ENCODE measurements at places on chromosomes 16 and 17.

DNA sequence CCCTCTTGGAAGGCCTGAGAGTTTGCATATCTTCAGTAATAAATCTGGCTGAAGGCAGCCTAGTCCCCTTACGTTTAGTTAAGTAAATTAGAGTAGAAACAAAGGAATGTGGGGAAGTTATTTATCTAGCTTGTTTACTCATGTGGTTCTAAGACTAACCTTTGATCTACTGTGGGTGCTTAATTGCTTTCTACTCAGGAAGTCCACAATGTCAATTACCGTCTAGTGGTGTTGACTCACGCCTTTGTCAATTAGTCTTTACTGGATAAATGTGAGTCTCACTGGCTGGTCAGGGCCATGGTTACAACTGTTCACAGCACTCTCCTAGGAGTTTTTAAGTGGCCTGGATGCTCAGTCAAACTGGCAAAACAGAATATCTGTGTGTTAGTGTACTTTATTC lies 2338.4 kb downstream of the TP53TG3F start:
- DNase-seq: no peak

DNA sequence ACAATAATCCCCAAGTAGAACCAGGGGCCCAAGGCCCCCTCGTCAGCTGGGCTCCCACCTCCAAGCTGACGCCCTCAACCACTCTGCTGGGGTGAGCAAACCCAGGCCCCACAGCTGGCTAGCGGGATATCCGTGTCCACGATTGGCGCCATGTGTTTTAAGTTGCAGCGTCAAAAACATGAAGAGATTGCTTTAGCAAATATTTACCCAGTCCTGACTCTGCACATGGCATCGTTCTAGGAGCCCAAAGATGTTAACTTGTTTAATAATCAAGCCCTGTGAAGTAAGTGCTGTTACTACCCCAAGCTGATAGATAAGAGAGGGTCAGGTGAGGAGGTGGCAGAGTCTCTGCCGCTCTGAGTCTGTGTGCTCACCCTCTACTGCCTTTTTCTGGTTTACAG lies 344 bp upstream of the SEPTIN12 start:
- no peak for DNase-seq

GRCh38 chr17:74170924-74171323 lies 32.6 kb upstream of the RPL38 start:
- no peak for DNase-seq

DNA sequence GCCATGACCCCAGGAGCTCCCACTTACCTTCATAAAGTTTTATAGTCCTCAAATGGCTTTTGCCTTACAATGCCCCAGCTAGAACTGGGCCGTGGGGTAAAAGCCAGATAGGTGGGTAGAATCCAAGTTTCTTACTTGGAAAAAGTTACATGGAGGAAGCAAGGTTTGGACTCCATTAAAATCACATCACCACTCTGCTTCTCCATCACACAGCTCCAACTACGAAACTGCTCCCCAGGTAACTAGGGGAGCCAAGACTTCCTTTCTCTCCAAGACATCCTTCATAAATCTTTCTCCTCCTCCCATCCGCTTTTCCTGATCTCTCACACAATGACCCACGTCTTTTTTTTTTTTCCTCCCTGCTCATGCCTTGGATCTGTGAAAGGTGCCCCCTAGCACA lies 130.8 kb upstream of the RCVRN start:
- DNase-seq: no peak

- no peak for DNase-seq
Observed at GRCh38 chr17:80675438-80676095, 130.9 kb downstream of the RPTOR start.

DNA sequence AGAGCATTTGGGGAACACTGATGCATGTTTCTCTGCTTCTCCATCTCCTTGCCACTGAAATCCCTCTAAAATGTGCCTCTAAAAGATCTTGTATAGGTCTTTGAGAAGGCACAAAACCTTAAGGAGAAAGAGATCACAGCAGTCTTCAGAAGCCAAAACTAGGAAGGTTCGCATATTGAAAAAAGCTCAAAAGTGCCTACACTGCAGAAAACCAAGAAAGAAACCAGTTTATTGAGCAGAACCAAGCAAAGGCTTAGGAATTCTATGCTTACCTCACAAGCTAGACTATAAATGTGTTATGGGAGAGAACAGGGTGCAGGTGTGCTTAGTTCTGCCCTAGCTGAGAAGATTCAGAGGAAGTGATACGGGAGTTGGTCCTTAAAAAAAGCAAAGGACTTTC lies 16.6 kb downstream of the DGKE start:
- DNase-seq: no peak

- peak; percentile 37 for DNase-seq
Observed at GRCh38 chr17:68462381-68463210, 5.3 kb upstream of the WIPI1 start.

- no peak for DNase-seq
Observed at GRCh38 chr16:29922326-29922725, 3.7 kb downstream of the KCTD13 start.

DNA sequence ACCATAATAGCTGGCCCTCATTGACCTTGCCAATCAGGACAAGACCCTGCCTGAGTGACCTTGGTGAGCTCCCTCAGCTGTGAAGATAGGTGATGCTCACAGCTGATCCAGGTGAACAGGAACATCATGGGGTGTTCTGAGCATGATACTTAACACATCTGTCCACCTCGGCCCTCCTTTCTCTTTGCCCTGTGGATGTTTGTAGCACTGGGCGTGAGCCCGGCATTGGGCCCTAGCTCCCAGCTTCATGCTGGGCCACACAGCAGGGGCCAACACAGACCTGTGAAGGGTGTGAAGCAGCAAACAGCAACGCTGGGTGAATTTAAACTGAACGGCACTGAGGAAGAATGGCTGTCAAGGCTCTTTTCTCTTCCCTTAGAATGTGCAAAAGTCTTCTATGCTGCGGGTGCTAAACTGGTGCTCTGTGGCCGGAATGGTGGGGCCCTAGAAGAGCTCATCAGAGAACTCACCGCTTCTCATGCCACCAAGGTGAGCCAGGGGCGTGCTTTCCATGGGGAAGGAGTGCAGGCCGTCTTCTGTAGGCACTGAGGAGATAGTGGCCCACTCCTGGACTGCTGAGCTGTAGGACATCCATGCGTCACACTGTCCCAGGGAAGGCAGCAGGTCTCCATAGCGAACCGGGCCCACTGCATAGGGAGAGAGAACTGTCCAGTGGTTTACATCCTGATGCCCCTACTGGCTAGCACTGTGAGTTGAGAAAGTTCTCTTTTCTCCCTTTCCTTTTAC lies 35.9 kb downstream of the TMEM11 start:
- DNase-seq: no peak

DNA sequence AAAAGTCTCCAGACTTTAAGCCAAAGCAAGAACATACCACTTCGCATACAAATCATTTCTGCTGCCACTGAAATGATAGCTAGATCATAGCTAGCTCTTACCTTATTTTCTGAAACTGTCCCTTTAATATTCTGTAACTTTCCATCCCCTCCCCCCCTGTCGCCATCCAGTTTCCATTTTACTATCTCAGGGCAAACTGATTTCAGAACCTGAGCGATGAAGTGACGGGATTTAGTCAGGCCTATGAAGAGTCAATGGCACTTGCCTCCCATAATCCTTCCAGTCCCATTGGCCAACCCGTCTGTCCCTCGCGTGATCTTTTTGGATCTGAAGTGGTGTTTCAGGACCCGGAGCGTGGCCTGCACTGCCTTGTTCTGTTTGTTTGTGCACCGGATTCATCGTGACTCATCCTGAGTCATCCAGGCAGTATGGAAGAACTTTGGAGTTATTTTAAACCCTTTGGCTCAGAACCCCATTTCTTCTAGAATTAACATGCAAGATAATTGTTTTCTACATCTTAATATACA lies 199.8 kb upstream of the CHMP6 start:
- DNase-seq: no peak

DNA sequence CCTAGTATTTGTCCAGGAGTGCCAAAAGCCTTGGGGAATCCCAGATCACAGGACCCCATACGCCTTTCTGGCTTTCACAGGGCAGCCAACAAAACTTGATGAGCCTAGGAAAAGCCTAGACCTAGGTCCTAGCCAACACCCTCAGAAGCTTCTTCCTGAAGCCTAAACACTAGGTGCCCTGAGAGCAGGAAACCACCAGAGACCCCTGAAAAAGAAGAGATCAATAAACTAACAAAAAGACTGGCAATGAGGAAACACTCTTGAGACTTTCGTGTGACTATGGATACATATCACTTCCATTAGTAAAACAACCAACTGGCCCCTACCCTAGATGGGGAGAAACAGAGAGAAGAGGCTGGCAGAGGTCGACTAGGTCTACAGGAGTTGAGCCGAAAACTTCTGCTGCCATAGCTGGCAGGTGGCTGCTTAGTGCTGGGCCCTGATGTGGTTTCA lies 1.2 kb downstream of the ORMDL3 start:
- DNase-seq: no peak

DNA sequence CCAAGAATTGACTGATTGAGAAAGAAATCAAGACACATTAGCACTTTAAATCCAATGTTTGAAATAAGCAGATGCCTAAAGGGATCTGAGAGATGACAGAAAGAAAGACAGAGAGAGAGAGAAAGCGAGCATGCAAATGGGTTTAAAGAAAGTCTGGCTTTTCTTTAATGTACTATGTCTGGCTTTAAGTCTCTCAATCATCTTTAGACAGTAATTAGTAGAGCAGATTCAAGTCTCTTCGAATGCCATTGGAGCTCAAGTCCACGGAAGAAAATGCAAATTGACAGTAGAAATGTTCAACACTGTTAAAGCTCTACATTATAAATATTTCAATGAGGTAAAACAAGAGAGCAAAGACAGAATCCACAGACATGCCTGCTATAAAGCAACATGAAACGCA lies 1480.2 kb upstream of the CDH8 start:
- DNase-seq: no peak

- no peak for DNase-seq
Observed at GRCh38 chr17:32970281-32970680, 21.4 kb upstream of the SPACA3 start.

DNA sequence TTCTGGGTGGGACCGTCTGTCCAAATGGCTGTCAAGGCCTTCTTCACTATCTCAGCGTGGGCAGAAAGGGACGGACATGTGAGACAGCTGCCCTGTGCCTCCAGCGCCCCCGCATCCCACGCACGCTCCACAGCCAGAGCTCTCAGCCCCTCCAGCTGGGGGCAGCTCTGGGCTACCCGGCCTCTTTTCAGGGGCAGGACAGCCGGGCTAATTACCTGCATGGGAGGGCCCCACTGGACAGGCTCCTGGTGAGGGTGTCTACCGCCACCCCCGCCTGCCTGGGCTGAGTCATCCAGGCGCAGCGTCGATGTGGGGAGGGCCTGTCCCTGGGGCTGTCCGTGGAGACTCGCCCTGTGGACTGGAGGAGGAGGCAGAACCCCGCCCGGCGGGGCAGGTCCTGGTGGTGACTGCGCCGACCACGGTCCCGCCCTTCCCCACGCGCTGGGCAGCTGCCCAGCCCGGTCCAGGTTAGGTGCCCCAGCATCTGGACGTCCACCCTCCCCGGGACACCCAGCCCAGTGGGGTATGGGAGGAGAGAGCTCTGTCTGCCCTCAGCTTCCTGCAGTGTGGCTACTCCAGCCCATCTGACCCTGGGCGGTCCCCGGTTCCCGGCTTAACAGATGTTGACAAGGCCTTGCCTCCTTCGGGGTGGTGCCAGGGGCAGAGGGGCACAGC lies 5.9 kb upstream of the METRNL start:
- no peak for DNase-seq

- DNase-seq: no peak
Observed at GRCh38 chr17:48994549-48995303, 2.5 kb upstream of the IGF2BP1 start.

DNA sequence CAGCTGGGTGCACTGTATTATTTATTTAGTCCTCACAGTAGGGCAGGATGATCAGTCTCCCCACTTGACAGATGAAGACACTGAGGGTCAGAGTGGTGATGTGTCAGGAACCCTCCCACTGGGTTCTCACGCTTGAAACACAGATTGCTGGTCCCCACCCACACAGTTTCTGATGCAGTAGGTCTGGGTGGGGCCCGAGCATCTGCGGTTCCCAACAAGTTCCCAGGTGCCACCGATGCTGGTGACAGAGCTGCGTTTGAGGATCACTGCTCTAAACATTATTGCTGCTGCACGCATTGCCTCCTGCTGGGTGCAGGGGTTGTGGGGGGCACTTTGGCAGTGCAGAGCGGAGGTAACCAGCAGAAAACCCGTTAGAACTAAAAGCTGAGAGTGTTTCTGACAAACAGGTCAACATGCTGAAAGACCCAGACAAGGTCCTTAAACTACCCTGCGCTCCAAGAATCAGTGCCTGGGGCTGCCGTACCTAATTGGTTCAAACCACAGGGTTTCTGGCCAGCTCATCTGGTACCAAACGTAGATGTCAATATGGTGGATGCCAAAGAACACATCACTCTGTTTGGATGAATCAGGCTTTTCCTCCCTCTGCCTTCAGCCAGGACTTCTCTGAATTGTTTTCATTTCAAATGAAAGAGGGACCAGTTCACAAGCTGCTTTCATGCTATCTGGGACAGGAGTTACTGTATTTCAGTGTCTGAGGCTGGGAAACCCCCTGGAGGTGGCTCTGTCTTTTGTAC lies 76.0 kb downstream of the ABCC1 start:
- peak; percentile 49 for DNase-seq

GRCh38 chr17:52209507-52209906 lies 51.0 kb upstream of the CA10 start:
- DNase-seq: no peak

DNA sequence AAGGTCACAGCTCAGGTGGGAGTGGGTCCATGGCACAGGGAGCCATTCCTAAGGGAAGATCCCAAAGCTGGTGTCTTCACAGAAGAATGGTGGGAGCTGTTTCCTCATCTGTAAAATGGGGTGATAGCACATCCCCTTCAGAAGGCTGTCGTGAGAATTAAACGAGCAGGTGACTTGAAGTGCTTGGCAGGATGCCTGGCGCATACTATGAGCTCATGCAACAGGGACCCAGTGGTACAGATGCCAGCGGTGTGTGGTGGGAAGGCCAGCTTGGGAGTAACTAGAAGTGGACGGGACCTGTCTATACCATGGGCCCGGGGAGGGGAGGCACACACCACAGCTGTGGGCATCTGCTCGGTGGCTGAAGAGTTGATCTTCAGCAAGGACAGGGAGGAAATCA lies 189.3 kb upstream of the TNRC6C start:
- no peak for DNase-seq

DNA sequence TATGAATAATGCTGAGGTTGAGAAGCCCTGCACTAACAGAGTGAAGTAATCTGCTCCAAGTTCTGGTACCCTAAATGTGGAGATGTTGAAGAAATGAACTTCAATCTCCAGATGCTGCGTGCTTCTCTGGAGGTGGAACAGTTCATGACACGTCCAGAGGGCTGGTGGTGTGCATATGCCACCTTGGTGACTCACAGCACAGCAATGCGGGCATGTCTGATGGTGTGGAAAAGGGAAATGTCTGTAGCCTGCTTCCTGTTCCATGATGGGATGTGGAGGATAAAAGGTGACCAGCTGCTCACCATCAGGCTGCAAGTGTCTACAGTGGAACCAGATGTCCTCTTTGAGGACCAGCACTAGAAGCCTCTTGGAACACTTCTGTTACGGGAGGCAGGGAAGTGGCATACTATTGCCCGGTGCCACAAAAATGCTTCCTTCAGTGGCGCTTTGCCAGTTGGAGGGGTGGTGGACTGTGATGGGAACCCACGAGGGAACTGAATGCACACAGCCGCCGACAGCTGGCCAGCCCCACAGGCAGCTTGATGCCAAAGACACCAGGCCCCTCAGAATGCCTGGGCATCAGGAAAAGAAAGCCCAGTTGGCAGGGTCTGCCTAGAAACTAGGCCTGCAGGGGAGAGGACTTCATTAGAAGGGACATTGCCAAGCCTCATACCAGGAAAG lies 19.9 kb downstream of the SNX11 start:
- DNase-seq: no peak

- no peak for DNase-seq
Observed at GRCh38 chr17:79865351-79866210, 26.3 kb upstream of the CBX4 start.

GRCh38 chr16:71352466-71352865 lies 6.1 kb upstream of the CALB2 start:
- no peak for DNase-seq

All from activated CD8-positive, alpha-beta memory T cell treated with anti-CD3 and anti-CD28 coated beads for 4 hours (primary cell).